ENCODE measurements at places on chromosomes 2 and 18.

GRCh38 chr2:189933911-189934399 lies 128.6 kb downstream of the MSTN start:
- no peak for DNase-seq

DNA sequence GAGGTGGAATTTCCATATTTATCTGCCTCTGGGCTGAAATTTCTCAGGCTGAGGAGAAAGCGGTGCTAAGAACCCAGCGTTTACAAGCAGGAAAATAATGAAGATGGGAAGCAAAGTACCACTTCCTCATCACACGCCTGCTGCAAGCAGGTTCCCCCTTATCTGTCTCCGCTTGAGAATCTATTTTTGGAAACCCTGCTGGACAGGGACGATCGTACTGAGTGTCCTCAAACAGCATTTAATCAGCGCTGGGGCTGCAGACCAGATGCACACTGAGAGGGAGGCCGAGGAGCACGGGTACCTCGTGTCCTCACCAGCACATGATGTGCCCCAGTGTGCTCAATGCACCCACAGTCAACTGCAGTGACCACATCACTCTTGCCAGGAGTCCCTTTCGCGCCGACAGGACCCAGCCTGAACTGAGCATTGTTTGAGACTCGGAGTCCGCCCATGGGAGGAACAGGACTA lies 160.4 kb downstream of the HDAC4 start:
- DNase-seq, result no peak

DNA sequence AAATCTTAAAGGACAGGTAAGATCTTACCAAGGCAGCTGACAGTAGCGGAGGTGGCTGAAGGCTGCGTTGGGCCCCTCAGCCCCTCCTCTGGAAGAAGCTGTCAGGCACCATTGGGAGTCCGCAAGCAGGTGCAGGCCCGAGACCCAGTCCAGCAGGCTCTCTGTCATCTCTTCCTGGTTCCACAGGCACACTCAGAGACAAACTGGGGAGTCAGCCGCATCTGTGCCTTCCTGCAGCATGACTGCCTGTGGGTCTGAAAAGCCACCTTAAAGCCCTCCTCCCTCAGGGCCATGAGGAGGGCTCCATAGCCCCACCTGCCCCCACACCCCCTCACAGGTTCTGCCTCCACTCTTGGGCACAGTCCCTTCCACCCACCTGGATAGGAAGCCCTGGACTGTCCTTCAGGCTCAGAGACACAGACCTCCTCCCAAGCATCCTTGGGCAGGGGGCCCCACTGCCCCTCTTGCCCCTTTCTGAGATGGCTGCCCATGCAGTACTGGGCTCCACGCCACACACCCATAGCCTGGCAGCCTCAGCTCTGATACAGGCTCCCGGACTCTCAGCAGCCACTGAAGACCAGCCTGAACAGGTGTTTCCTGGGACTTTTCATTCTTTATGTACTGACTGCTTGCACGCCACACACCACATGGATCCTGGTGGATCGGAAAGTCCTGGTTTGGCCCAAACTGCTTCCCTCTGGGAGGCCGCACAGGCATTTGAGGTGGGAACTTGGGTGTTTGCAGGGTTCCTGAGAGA lies 239.8 kb downstream of the SEPTIN10 start:
- no peak for DNase-seq

- DNase-seq, result no peak
Observed at GRCh38 chr2:439556-440402, 151.9 kb upstream of the ALKAL2 start.

GRCh38 chr2:96760986-96761832 lies 507 bp downstream of the CNNM4 start:
- DNase-seq, result no peak

GRCh38 chr2:127080938-127081755 lies 25.8 kb downstream of the BIN1 start:
- DNase-seq, result peak; percentile 41

DNA sequence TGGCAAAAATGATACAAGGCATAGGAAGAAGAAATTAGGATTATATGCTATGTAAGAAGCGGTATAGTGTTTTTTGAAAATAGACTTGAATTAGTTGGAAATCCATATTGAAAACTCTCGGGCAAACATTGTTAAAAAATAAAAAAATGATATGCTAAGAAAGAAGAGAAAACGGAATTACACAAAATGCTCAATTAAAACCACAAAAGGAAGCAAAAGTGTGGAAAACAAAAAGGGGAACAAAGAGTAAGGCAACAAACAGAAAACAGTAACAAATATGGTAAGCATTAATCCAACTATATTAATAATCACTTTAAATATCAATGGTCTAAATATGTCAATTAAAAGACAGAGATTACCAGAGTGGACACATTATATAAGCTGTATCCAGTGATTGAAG lies 58.4 kb downstream of the TXNL1 start:
- DNase-seq, result no peak

DNA sequence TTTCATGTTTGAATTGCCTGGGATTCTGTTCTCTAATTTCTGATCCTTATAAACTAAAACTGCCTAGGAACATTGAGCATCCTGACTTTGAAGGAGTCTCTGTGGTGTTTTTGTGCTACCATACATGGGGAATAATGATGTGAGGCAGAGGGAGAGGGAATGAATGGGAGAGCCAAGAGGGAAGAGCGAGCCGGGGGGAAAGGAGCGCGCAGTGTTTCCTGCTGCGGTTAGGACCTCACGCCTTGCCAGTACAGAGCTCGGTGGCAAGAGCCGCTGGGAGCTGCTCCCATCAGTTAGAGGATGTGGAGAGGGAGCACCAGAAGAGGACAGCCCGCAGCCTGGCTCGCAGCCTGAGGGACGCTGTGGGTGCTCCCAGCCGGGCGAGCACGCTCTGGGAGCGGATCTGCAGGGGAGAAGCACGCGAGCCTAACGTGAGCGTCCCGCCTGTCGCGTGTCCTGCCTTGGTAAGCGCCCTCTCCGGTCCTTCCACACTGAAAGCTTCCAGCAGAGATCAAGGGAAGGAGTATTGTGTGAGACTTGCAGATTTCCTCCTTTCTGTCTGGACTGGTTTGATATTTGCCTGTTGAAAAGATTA lies 114.7 kb downstream of the FAM210A start:
- DNase-seq, result no peak

DNA sequence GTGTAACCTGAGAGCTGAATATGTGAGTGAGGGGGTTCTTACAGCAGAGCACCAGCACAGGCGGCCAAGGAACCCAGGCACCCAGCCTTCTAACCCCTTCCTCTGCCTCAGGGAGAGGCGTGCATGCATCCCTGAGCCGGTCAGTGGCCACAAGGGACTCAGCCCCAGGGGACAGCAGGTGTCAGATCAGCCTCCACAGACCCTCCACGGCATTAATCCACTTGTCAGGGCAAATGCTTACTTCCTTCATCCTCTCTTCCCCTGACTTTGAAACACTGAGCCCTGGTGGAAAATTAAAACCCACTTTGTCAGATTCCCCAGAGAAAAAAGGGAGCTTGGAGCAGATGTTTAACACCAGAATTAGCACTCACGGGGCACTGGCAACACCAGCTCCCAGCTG lies 60.5 kb upstream of the SMAD2 start:
- no peak for DNase-seq

- DNase-seq, result no peak
Observed at GRCh38 chr18:55018602-55019001, 59.3 kb upstream of the CCDC68 start.

GRCh38 chr18:63585988-63586387 lies 1.2 kb upstream of the SERPINB13 start:
- DNase-seq, result no peak

GRCh38 chr2:28360718-28361293 lies 31.9 kb upstream of the FOSL2 start:
- no peak for DNase-seq

- no peak for DNase-seq
Observed at GRCh38 chr2:40155728-40156127, 296.2 kb downstream of the SLC8A1 start.

DNA sequence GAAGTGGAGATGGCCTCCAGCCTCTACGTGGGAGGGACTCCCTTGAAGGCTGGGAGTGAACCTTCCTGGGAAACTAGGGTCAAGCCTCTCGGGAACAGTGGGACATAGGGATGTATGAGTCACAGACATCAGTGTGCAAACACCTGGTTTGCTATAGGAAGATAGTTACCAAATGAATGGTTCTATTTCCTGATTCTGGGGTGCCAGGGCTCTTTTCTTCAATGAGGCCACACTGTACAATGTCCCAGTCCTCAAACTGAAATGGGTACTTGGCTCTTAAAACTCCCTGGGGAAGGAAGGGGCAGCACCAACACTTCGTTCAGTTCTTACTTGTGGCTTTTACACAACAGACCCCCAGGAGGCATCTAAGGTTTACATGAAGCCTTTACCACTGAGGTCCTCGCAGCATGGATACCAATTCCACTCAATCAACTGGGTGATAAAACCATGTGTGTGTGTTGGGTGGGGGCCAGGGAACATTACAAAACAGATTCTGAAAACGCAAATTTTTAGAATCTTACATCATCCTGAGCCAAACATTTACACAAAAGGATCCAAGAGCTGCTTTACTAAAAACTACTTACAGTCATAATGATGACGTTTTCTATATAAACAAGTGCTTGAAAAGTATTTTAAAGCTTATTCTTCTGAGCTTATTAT lies 10.4 kb downstream of the ERFE start:
- DNase-seq, result no peak

DNA sequence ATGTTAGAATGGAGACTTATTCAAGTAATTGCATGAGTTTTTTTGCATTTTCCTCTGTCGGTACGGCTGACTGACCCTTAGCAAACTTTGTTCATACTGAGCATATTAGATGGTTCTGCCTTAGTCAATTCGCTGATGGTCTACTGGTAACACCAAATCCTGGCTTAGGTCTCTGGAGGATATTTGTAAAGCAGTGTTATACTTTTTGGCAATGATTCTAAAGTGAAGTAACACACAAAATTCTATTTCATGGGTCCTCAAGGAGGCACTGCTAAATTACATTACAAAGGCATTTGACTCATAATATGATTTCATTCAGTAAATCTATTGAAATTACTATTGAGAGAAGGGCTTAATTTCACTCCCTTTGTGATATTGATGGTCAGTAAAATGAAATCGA lies 246.8 kb upstream of the RASGRP3 start:
- DNase-seq, result no peak

- DNase-seq, result no peak
Observed at GRCh38 chr2:105812180-105813044, 67.7 kb downstream of the NCK2 start.

DNA sequence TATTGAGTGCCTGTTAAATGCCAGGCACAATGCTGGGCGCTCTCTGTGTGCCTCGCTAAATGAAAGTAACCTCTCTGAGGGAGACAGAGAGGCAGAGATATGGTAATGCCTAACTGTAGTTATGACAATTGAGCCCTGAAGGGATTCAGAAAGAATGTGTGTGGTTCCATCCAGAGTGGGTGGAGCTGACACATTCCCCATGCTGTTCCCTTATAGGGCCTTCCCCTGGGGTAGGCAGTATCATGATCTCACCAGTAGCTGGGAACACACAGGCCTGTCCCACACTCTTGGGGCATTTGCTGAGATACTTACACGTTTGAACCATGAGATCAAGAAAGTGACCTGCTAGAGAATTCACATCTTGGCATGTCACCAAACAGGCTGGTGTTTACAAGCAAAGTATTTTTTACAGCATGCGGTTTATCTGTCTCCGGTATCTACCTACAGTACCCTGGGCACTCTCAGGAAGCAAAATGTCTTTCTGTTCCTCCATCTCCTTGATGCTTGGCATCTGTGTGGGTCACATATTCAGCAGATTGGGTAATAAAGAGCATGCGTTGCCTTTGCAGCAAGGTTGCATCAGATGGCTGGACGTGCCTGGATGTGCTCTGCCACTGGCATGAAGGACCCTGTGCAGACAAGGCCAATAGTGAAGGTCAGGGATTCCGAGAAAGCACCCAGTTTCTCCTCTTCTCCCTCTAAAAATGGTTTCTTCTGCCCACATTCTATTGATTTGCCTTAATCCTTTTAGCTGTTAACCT lies 9.4 kb downstream of the CTIF start:
- DNase-seq, result no peak

- no peak for DNase-seq
Observed at GRCh38 chr2:233006648-233007047, 6.4 kb downstream of the NGEF start.

DNA sequence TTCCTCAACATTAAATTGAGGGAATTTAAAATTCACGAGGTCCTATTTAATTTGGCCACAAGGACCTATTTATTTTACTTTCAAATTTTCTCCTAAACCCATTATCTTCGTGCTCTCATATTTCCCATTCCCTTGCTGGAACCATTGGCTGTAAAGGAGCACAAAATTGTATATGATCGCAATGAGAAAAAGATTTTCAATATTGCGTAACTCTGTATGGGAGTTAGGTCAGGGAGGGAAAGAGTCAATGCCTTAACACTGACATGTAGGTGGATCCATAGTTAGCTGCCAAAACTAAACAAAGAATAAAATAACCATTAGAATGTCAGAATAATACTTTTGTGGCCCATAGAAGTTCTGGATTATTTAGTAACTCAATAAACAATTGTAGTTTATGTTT lies 40.6 kb upstream of the ZC3H15 start:
- DNase-seq, result no peak

All from stimulated activated CD4-positive, alpha-beta T cell treated with anti-CD3 and anti-CD28 coated beads, Interleukin-12 subunit alpha, Interleukin-12 subunit beta, amount 100 ng/mL, for 4 hours (primary cell).